NCI-H345 (cell line): ENCODE measurements at places on chromosomes 3 and 15.

DNA sequence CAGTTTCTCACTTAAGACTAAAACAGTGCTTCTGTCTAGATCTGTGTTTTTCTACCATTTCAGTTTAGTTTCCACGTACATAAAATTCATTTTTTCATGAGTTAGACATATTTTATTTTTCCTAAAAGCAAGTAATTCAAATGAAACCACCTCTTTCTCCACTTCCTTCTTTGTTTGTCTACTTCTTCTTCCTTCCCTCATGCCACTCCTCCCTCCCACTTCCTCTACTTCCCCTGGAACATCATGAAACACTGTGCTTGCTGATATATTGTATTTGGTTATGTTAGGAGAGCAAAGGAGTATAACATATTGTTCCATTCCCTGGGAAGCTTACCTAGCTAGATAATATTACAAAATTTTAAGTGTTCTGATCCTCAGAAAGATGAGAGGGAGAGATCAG is 36.7 kb upstream of the GOLGA8B start:
- no peak for DNase-seq

GRCh38 chr15:70531576-70531975 is 231.8 kb downstream of the UACA start:
- no peak for DNase-seq

DNA sequence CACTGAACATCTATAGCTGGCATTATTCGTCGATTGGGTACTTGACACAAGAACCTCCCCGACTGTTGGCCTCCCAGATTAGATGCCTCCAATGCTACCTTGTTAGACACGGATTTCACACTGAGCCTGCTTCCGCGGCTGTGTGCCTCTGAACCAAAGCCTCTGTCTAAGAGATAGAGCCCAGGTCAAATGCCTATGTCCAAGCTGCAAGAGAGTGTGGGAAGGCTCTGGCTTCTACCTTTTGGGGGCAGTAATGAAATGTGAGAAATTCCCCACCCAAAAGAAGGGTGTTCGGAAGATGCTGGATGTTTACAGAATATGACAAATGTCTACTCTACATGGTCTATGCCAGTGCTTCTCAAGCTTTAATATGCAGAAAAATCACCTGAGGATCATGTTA is 2.0 kb upstream of the RPUSD2 start:
- DNase-seq, result no peak

DNA sequence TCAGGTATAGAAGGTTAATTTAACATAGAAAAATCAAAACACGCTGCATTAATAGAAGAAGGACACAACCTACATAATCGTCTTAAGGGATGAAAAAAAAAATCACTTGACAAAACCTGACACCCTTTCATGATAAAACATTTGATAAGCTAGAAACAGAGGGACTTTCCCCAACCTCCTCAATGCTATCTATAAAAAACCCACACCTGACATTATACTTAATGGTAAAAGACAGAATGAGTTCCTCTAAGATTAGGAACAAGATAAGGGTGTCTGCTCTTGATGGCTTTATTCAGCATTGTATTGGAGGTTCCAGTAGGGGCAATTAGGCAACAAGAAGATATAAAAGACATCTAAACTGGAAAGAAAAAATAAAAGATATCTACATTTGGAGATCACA is 69.9 kb upstream of the KBTBD8 start:
- no peak for DNase-seq

DNA sequence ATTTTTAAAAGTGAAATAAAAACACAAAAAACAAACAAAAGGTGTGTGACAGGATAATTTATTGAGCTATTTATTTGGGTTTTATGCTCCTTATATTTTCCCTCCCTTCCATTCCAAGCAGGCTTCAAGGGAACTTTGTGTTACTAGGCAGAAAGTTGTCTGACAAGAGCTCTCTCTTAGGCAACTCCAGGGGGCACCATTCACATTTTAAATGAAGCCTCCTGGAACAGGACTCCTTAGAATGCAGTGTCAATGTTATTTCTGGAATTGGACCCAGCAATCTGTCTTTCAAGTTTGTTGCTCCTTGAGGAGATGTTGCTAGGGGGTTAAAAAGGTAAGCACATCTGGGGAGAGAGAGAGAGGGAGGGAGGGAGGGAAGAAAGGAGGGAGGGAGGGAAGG is 5.4 kb upstream of the RFX7 start:
- peak; percentile 11 for DNase-seq

GRCh38 chr15:37289109-37289765 is 188.9 kb upstream of the MEIS2 start:
- DNase-seq, result no peak

DNA sequence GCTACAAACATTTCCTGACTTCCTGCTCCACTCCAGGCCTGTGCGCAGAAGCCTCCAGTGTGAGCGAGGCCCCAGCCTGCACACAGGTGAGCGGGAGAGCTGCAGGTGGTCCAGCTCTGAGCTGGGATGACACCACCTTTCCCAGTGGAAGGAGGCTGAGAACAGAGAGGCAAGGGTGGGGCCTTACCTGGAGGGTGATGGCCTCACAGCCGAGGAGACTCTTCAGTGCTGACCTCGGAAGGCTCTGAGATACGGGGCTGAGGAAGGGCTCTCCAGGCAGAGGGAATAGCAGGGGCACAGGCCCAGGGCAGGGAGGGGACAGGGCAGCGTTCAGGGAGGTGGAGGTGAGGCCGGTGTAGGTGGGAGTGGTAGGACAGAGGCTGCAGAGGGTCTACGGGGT is 70.8 kb downstream of the EFCAB12 start:
- no peak for DNase-seq

- no peak for DNase-seq
These were observed 49.2 kb downstream of the LDHAL6B start for GRCh38 chr15:59255680-59256336.

GRCh38 chr15:57922776-57923175 is 142.7 kb downstream of the ALDH1A2 start:
- DNase-seq, result no peak

- DNase-seq, result no peak
These were observed 225.2 kb downstream of the ADAMTS17 start for GRCh38 chr15:100116416-100117190.
